Body of pancreas (tissue), 4 donors: ENCODE measurements at places on chromosomes 2 and 18. TPM values are rescaled to one million over a fixed set of nuclear protein-coding genes. Genes with fewer than 3 reads are reported as not detected.

GRCh38 chr2:169478339-169478738, 955 bp upstream of the BBS5 start:
- peaks cover 2% of the 10 kb centered on the region for H3K36me3 ChIP-seq
- H3K4me3 ChIP-seq = no peak overlapping the region
- H3K4me1 ChIP-seq = peaks cover 14% of the 10 kb centered on the region
- peak overlapping the region; percentile 69 for H3K27ac ChIP-seq

DNA sequence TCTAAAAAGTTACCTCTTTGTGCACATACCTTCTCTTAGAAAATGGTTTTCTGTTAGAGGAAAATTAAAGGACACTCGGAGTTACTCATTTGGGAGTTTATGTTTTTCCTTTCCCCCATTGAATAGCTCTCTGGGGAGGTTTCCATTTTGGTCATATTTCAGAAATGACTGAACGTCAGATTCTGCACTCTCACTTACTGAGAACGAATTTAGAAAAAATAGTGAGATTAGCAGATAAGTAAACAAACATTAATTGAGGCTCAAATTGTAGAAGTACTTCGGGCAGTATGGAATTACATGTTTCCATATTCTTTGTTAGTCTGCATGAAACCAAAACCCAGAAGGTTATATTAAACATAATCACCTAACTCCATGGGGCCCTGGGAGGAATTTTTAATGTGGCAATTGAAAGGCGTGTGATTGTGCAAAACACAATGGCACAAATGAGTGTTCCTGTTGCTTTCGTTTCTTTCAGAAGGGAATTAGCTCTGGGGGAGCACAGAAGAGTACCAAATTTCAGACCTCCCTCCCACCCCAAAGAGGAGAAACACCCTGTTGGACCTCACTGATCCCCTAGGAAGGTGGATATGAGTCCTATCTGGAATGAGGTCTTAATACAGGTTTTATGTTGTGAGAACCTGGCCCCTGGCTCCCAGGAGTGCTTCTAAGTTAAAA, 212.3 kb downstream of the BCL2 start:
- no peak overlapping the region for H3K4me3 ChIP-seq
- no peaks in the 10 kb centered on the region for H3K4me1 ChIP-seq
- H3K27me3 ChIP-seq = no peaks in the 10 kb centered on the region
- H3K36me3 ChIP-seq = no peaks in the 10 kb centered on the region
- H3K27ac ChIP-seq = no peak overlapping the region
- DNase-seq = no peak

DNA sequence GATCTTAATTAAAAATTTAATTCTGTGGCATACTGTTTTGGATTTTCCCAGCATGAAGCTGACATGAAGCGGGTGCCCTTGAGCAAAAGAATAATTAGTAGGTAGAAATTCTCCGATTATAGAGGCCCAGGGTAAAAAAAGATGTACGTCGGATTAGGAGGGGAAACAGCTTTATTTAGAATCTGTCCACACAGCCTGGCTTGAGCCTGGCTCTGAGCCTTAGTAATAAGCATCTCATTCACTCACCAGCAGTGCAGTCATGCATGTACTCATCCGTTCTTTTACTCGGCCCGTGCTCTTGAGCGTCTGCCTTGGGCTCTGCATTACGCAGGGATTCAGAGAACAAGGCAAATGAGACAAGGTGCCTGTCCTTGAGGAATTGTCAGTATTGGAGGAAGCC, 219.3 kb downstream of the AGAP1 start:
- H3K4me3 ChIP-seq = no peak overlapping the region
- no peak for DNase-seq
- no peak overlapping the region for H3K27ac ChIP-seq
- no peaks in the 10 kb centered on the region for H3K27me3 ChIP-seq

DNA sequence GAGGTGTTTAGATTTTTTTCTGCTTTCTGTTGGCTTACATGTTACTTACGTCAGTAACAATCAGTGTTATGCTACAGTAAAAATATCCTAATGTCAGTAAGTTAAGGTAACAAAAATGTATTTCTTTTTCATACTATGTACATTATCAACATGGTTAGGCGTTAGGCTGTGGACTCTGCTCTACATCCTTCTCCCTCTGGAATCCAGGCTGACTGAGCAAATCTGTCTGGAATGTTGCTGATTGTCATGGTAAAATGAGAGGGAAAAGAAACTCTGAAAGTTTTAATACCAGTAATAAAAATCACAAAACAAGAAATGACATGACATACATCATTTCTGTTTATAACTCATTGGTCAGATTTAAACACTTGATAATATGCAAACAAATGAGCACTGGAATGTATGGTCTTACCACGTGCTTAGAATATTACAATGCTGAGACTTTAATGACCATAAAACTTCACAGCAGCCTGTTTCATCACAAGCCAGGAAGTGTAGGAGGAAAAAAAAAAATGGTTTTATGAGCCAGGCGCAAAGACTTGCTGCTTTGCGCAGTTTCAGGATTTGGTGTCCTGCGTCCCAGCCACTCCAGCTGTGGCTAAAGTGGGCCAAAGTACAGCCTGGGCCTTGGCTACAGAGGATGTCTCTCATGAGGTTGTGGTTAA, 252.4 kb downstream of the FSIP2 start:
- no peaks in the 10 kb centered on the region for H3K27me3 ChIP-seq
- H3K4me1 ChIP-seq = no peaks in the 10 kb centered on the region
- no peaks in the 10 kb centered on the region for H3K36me3 ChIP-seq
- H3K4me3 ChIP-seq = no peak overlapping the region

- H3K27me3 ChIP-seq = no peaks in the 10 kb centered on the region
- H3K27ac ChIP-seq = no peak overlapping the region
- peak; percentile 66 for DNase-seq
- no peaks in the 10 kb centered on the region for H3K36me3 ChIP-seq
Observed at GRCh38 chr2:235406430-235406829, 87.4 kb upstream of the AGAP1 start.

Gene INPP1
- 17.6 TPM for total RNA-seq

Gene NEU4
- not detected for total RNA-seq

GRCh38 chr2:177165721-177166711, 46.6 kb upstream of the HNRNPA3 start:
- no peaks in the 10 kb centered on the region for H3K36me3 ChIP-seq
- peak; percentile 17 for DNase-seq
- no peaks in the 10 kb centered on the region for H3K27me3 ChIP-seq
- H3K27ac ChIP-seq = peak overlapping the region; percentile 77
- peaks cover 27% of the 10 kb centered on the region for H3K4me1 ChIP-seq
- H3K4me3 ChIP-seq = no peak overlapping the region

DNA sequence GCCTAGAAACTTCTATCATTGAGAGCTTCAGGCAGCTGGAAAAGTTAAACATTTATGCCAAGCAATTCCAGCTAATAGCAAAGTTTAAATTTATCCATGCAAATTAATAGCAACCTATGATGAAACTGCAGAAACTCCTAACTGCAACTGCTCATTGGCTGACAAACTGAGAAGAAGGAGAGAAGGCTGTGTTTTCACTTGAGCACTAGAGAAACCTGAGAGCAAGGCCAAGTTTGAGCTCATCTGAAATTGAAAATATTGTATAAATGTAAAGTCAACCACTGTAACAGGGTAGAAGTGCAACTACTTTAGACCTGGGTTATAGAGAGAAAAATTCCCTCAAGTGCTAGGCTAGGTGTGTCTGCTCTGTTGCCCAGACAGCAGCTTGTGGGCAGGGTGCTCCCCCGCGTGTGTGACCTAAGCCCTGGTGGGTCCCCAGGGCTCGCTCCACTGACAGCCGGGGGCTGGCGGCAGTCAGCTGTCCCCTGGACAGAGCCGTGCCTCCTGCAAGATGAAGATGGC, 50.2 kb downstream of the CABYR start:
- no peaks in the 10 kb centered on the region for H3K36me3 ChIP-seq
- no peaks in the 10 kb centered on the region for H3K27me3 ChIP-seq
- no peak for DNase-seq

- no peak overlapping the region for H3K4me3 ChIP-seq
- no peak overlapping the region for H3K27ac ChIP-seq
- no peaks in the 10 kb centered on the region for H3K27me3 ChIP-seq
Observed at GRCh38 chr2:182553483-182553882, 126.6 kb upstream of the PDE1A start.

- peaks cover 14% of the 10 kb centered on the region for H3K4me1 ChIP-seq
- peaks cover 13% of the 10 kb centered on the region for H3K36me3 ChIP-seq
- H3K4me3 ChIP-seq = no peak overlapping the region
- no peak overlapping the region for H3K27ac ChIP-seq
- DNase-seq = no peak
Observed at GRCh38 chr18:62555135-62555534, 32.3 kb downstream of the ZCCHC2 start.

Gene GAREM1
- total RNA-seq = 16.1 TPM

GRCh38 chr18:2589345-2590068, 18.1 kb downstream of the NDC80 start:
- H3K36me3 ChIP-seq = no peaks in the 10 kb centered on the region
- no peak overlapping the region for H3K4me3 ChIP-seq
- no peaks in the 10 kb centered on the region for H3K27me3 ChIP-seq
- H3K4me1 ChIP-seq = no peaks in the 10 kb centered on the region
- DNase-seq = no peak
